Cerebellar nuclear complex (tissue), 1 donor: ENCODE measurements at places on chromosomes 1 and 21.

GRCh38 chr1:94621802-94622201, 80.2 kb upstream of the F3 start:
- no peak for DNase-seq

GRCh38 chr1:11581445-11581991, 72.7 kb downstream of the FBXO2 start:
- no peak for DNase-seq

DNA sequence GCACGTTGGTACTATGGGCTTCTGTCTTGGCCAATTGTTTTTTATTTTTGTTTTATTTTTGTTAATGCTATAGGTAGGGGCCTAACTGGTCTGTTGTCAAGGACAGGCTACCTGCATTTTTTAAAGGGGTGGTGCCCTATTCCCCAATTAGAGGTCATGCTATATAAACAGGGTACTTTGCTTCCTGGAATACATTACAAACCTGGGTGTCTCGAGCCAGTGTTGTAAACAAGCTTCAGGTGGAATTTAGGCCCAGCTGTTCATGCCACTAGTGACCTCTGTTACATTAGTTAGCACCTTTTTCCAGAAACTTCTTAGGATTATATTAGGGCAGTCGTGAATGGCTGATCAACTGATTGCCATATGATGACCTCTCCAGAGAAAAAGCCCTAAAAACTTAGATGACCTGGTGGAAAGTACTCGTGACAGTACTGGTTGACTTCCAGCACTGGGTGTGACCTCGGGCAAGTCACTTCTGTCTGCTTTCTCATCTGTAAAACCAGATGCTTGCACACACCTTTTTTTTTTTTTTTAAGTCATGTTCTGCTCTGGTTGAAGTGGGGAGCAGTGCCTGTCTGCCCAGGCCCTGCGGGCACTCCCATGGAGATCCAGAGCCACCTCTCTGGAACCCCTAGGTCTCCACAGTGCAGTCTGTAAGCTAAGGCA, 46.5 kb downstream of the ELK4 start:
- no peak for DNase-seq

DNA sequence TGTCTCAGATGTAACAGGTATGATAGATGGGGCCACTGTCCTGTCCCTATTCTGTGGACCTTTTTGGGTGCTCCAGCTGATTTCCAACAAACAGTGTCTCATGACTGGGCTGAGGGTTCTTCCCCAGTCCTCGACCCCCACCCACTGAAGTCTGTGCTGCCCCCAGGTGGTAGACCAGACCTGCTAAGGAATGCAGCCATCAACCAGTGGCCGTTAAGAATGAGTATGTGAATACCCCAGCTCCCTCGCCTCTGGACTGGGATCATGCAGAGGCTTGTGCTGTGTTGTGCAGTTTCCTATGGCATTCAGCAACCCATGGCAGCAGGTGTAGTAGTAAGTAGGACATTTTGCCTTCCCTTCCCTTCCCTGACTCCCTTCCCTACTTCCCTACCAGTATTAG, 183.1 kb upstream of the KAZN start:
- DNase-seq: no peak

DNA sequence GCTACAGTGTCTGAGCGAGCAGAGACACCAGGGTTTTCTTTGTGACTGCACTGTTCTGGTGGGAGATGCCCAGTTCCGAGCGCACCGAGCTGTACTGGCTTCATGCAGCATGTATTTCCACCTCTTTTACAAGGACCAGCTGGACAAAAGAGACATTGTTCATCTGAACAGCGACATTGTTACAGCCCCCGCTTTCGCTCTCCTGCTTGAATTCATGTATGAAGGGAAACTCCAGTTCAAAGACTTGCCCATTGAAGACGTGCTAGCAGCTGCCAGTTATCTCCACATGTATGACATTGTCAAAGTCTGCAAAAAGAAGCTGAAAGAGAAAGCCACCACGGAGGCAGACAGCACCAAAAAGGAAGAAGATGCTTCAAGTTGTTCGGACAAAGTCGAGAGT, 2.7 kb downstream of the ZBTB18 start:
- peak; percentile 47 for DNase-seq

DNA sequence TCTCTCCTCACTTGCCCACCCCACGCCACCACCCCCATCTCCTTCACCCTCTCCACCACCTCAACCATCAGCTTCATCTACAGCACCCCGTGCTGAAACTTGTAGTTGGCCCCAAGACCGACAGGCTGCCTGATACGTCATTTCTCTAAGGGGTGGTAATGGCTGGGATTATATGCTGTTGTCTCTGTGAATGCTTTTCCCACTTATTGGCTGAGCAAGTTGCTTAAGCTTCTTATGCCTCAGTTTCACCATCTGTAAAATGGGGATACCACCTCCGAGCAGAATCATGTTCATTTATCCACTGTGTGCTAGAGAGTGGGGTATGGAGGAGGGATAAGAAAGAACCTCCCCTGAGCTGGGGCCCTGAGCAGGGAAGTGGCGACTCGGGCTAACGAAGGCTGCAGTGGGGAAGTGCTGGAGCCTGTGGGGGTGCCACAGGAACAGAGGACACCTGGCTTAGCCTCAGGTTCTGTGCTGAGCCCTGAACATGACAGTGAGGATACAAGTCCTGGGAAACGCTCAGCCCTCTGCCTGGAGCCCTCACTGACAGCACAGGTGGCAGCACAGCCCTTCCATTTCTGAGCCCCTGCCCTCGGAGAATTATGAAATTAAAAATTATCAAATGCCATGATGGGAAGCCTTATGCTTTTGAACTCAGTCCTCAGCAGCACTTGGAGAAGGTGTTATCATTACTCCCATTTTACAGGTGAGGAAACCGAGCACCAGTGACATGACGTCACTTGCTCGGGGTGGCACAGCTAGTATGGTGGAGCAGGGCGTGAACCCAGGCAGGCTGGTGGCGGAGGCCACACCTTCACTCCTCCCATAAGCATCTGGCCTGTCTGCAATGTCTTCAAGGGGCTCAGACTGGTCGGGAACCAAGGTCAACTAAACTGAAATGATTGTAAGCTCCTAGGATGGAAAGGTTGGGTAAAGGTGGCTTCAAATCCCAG, 2.8 kb downstream of the MATN1 start:
- no peak for DNase-seq

- DNase-seq: no peak
Observed at GRCh38 chr1:116777831-116778830, 23.9 kb downstream of the CD2 start.

- DNase-seq: no peak
Observed at GRCh38 chr1:242764161-242764560, 239.7 kb upstream of the PLD5 start.

DNA sequence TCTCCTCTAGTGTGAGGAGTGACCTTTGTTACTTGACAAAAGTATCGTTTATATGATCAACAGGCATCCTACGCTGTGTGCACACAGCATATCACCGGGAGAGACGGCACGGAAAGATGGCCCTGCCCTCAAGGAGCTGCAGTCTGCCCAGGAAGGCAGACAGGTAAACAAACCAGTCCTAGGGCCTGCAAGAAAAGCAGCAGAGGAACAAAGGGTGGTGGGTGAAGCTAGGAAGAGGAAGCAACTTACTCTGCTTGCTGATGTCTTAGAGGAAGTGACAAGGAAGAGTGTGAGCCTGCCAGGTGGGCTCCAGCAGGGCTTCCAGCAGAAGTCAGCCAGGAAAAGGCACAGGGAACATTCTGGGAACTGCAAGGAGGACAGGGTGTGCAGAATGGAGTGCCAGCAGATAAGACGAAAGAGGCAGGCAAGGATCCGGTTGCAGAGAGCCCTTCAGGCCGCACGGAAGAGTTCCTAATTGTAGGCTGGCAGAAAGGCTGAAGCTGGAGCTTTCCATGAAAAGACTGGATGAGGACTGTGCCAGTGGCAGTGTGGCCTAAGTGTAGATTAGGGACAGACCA, 106.7 kb downstream of the SLC45A1 start:
- peak; percentile 73 for DNase-seq

GRCh38 chr1:165899461-165899941, 72.1 kb downstream of the UCK2 start:
- DNase-seq: no peak
